ENCODE measurements at places on chromosomes 2 and 18.

DNA sequence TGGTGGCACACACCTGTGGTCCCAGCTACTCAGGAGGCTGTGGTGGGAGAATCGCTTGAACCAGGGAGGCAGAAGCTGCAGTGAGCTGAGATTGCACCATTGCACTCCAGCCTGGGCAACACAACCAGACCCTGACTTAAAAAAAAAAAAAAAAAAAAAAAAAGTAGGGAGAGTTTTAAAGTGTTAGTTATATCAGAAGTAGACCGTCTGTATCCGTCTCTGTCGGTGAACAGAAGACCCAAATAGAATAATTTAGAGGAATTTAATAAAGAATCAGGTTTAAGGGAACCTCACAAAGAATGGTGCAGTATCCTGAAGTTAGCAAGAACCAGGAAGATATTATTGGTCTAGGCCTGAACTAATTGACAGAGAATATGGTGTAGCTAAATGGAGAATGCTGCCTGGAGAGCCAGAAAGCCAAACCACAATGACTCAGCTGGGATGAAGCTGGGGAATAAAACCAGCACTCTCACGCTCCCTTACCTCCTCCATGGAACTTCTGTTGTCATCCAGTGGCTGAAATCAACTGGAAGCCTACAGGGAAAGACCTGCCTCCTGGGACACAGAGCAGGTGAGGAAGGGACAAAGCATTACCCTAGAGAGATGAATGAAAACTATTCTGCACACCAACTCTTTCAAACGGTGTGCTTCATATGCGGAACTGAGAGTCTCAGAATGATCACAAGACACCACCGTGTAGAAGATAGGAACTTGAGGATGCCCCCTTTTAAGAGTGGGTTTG, 39.1 kb upstream of the PLEKHM3 start:
- no peak for DNase-seq

- no peak for DNase-seq
Measured at GRCh38 chr18:60202708-60203107, 169.9 kb downstream of the MC4R start.

DNA sequence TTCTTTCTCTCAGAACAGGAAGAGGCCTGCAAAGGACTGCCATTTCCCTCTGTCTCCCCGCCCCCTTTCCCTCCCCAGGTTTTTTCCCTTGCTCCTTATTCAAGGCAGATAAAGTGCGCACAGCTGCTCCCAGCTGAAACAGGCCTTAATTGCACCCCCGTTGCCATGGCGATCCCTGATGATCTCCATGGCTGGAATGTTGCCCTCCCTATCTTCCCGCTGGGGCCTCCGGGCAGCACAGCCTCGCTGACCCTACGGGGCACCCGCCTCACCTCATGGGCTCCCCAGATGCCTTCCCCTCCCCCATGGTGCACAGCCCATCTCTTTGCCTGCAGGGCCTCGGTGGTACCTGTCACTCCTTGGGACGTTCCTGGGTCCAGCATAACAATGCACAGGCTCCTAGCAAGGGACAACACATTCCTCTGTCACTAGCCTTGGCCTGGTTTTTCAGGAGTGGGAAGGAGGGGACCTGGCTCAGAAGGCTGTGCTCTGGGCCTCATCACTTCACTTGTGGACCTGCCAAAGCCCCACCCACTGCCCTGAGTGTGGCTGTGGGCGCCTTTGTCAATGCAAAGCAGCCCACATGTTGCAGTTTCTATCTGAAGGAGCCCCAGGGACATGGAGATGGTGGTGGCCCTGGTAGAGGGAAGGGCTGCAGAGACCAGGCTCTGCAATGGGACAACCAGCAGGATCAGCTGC, 115.0 kb downstream of the CELF4 start:
- DNase-seq, result peak; percentile 81

GRCh38 chr2:15579641-15580040, 12.0 kb upstream of the DDX1 start:
- DNase-seq, result no peak

DNA sequence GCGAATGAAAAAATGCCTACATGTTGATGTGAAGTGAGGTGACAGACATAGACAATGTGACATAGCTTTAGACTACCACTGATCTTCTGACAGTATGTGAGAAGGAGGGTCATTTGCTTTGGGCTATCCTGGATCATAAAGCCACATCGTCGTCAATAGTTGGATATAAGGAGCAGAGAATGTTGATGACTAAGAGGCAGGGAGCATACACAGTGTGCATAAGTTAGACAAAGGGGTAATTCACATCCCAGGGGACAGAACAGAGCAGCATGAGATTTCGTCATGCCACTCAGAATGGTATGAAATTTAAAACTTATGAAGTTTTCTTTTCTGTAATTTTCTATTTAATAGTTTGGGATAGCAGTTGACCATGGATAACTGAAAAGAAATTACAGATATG, 403.2 kb downstream of the DSC3 start:
- DNase-seq, result no peak

GRCh38 chr2:127415593-127416505, 2.4 kb upstream of the PROC start:
- DNase-seq, result peak; percentile 90

- no peak for DNase-seq
Measured at GRCh38 chr18:24982831-24983230, 369.1 kb downstream of the ZNF521 start.

- no peak for DNase-seq
Measured at GRCh38 chr2:69097891-69098655, 85.1 kb downstream of the ANTXR1 start.

DNA sequence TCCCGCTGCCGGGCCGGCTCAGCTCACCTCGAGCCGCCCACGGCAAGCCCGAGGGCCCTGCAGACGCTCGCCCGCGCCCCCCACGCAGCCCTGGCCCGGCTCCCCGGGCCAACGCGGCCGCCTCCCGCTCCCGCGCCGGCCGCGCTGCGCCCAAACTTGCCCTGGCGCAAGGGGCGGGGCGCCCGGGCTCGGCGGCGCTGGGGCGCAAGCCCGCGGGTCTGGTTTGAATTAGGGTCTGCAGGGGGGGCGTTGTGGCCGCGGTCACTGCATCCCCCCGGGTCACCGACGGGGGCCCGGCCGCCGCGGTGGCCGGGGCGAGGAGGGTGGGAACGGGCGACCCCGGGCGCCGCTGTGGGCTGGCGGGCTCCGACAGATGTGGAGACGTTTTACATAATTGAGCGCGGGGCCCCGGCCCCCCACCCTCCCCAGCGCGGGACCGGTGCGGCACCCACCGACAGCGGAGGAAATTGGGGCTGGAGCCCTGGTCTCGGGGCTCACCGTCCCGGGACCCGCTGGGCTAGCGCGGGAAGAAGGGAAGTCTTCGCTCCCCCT, 690 bp downstream of the SDC1 start:
- DNase-seq, result peak; percentile 88

DNA sequence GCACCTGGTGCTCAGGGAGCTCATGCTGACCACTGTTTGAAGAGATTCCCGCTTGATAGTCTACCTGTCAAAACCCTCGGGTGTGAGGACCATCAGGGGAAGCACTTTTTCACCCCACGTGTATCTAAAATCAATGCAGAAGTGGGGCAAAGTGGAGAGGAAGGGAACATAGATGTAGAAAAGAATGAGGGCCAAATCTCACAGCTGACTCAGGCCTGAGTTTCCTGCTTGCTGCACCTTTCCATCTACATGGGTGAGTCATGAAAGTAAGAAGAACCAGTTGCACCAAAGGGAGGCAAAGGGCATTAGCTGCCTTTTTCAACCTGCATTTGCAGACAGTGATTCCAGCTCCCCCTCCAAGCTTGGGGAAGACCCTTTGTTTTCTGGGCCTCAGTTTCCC, 100.2 kb upstream of the MYCN start:
- DNase-seq, result no peak

DNA sequence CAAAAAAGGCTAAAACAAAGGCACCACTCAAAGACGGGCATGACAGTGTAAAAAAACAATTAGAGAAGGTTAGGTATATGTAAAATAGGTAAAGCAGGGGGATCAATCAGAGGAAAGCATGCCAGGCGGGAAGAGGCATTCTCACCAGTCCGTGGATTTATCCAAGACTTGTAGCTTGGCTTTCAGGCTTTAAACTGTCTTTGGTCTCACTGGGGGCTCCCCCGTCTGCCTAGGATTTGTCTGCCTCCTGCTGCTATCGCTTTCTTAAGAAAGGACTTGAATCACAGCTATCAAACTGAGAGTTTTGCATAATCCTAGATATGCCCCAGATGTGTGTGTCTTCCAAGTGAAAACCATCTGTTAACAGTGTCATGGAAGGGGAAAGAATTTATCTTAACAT, 11.1 kb upstream of the GORASP2 start:
- no peak for DNase-seq

DNA sequence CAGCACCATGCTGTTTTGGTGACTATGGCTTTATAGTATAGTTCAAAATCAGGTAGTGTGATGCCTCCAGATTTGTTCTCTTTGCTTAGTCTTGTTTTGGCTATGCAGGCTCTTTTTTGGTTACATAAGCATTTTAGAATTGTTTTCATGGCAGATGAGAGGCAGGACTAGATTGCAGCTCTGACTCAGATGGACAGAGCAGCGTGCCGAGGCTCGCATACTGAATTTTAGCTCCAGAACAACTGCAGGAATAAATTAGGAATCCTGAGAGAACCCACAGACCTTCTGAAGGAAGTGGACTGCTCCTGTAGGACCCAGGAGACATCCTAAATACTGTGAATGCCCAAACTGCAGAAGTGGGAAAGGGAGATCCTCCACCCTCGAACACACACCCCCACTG, 141.6 kb downstream of the NETO1 start:
- DNase-seq, result no peak

DNA sequence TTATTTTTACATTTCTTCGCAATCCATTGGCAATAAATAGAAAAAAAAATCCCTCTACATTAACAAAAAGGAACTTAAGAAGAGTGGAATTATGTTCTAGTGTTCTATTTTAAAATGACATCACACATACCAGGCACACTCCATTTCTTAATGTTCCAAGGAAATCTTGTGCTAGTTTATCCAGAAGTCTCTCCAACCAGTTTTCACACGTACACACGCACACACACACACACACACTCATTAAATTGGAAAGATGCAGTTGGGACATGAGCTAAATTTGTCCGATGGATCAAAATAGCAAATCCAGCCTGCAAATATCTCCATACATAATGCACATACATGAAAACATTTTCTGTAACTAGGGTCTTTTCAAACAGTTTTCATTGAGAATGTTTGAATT, 78.3 kb downstream of the KCNJ3 start:
- DNase-seq, result no peak

GRCh38 chr18:68847219-68847837, 49.4 kb downstream of the CCDC102B start:
- DNase-seq, result no peak

DNA sequence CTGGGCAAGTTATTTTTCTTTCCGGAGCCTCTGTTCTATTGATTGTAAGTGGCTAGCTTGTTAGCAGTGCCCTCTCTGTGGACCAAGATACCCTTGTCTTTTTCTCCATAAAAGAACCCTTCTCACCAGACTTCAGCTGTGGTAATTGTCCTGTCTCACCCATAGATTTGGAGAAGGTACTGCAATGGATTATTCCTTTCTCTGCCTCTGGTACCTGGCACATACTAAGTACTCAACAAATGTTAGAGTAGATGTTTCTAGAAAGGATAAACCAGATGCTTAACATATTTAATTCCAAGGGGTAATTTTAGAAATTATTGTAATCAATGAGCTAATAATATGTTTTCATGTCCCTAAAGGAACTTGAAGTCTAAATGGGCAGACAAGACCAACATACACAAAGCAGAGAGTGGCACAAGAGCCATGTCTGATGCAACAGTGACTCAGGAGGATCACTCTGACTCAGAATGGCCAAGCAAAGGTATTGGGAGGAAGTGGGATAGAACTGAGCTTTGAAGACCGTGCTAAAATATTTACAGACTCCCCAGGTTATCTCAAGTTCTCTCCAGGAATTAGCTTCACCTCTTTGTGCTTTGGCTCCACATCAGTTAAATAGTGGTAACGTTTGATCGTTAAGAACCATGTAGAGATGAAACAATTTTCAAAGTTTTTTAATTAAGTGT, 129.7 kb upstream of the OSR1 start:
- no peak for DNase-seq

DNA sequence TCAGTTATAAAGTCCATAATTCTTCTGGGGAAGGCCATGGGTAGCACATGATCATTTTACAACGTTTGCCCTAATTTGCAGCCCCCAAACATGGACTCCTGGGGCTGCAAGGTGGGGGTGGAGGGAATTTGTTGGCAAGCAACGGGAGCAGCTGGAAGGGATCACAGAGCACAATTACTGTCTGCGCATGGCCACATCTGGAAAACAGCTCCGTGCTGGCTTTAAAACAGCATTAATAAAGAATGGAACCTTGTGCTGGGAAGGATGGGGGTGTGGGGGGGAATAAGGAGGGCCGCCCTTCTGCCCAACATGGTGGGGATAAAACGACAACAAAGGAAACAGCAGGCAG, 60.9 kb upstream of the SLC14A2 start:
- DNase-seq, result peak; percentile 10

DNA sequence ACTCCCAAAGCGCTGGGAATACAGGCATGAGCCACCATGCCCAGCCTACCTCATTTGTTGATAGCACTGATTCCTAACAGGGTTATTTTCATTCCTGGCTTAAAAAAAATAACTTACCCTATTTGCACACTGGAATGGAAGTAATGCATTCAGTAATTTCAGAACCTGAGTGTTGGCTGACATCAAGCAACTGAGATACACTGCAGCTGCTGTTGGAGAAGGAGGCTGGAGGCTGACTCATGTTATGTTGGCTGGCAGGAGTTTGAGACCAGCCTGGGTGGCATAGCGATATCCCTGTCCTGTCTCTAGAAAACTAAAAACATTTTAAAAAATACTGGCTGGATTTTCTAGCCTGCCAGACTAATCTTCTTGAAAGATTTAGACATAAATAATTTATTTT, 385.1 kb upstream of the MEX3C start:
- DNase-seq, result no peak

DNA sequence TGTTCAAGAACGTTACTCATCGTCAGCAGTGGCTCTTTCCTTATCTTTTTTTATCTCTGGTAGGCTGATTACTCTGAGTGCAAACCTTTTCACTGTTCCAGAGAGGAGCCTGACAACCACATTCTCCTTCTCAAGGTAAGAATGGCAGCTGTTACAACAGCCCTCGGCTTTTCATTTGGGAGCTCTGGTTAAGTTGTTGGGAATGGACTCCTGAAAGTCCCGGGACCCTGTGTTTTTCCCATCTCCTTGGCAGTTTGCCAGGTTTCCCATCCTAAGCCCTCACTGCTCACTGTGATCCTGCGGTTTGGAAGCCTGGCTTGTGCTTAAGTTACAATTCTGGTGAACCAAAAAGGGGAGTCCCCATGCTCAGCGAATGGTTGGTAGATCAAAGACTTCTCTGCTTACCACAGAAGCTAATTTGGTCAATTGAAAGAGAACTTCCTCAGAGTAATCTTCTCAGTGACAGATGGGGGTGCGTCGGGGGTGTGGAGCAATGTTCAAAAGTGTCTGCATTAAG, 122.3 kb downstream of the LYPD6B start:
- DNase-seq, result no peak

DNA sequence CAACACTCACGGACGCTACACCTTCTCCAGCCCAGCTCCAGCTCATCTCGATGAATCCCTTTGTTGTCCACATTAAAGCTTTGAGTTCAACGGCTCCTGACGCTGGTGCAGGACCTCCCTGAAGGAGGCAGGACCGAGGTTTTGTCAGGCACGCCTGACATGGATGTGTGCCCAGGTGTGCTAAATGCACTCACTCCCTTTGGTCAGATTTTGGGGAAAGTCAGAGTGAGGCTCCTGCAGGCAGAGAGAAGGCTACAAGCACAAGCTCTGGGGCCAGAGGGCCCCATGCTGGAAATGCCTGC, 78.6 kb downstream of the NDUFA10 start:
- no peak for DNase-seq
